Tongue (tissue), 3 donors: ENCODE measurements at places on chromosomes 4 and X. TPM values are rescaled to one million over a fixed set of nuclear protein-coding genes. Genes with fewer than 3 reads are reported as not detected.

The CXCL8 gene
- 9.6 TPM for total RNA-seq

The SATL1 gene
- total RNA-seq = 0.10 TPM

The GATA1 gene
- 0.41 TPM for total RNA-seq

The RTL9 gene
- total RNA-seq = 1.3 TPM

The CTAG2 gene
- not detected for total RNA-seq

The AWAT2 gene
- total RNA-seq = not detected

The PLP1 gene
- total RNA-seq = 84.1 TPM

The NDST4 gene
- 1.3 TPM for total RNA-seq

The PARM1 gene
- total RNA-seq = 29.5 TPM

The PAGE1 gene
- not detected for total RNA-seq

The HS3ST1 gene
- 0.51 TPM for total RNA-seq

The AREG gene
- total RNA-seq = 2.7 TPM

The SSX3 gene
- total RNA-seq = not detected

The PDGFC gene
- 25.8 TPM for total RNA-seq

The XAGE1A gene
- total RNA-seq = not detected

The ARHGAP24 gene
- 112 TPM for total RNA-seq

The VEGFD gene
- total RNA-seq = 12.3 TPM

The GRIA3 gene
- total RNA-seq = 3.4 TPM

The TEX13D gene
- not detected for total RNA-seq

The CCDC158 gene
- total RNA-seq = 0.51 TPM

The SLC10A6 gene
- 0.51 TPM for total RNA-seq

The TMPRSS11A gene
- 9.2 TPM for total RNA-seq

The PLAC8 gene
- 2.4 TPM for total RNA-seq

The HPGDS gene
- total RNA-seq = 2.8 TPM

The TRPC3 gene
- 0.82 TPM for total RNA-seq

The NR0B1 gene
- total RNA-seq = not detected

The OPRPN gene
- total RNA-seq = not detected

The ADGRL3 gene
- 33.3 TPM for total RNA-seq

The KLB gene
- total RNA-seq = not detected

The TCEAL6 gene
- total RNA-seq = not detected

The SLC6A14 gene
- 3.2 TPM for total RNA-seq

The SSX4B gene
- total RNA-seq = not detected

The BEND4 gene
- 0.21 TPM for total RNA-seq

The DAPP1 gene
- 10.5 TPM for total RNA-seq

The SPANXN4 gene
- total RNA-seq = not detected

The YTHDC1 gene
- total RNA-seq = 97.2 TPM

The ALAS2 gene
- total RNA-seq = 26.3 TPM

The CHRDL1 gene
- total RNA-seq = 63.9 TPM

The SMARCAD1 gene
- total RNA-seq = 58.3 TPM

The WWC2 gene
- total RNA-seq = 28.6 TPM

The NEXMIF gene
- 2.5 TPM for total RNA-seq
